CD4-positive, alpha-beta T cell treated with Interleukin-2 at 100 ng/mL for 4 hours (primary cell): ENCODE measurements at places on chromosomes 4 and X.

DNA sequence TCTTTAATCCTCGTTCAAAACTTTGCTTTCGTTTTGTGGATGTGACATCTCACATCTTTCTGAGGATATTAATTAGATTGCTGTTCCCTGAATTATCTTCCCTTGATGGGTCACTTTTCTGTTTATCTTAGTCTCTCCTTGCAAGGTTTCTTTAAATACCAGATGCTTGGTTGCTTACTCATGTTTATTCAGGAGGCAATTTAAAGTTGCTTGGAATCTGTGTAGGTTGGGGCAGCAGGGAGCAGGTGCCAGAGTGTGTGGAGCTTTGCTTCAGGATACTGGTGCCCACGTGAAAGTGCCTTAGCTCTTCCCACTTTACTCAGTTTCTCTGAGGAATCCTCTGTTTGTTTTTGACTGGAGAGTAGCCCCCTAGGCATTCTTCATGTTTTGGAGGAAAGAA, 24.0 kb downstream of the ANAPC4 start:
- no peak for DNase-seq

DNA sequence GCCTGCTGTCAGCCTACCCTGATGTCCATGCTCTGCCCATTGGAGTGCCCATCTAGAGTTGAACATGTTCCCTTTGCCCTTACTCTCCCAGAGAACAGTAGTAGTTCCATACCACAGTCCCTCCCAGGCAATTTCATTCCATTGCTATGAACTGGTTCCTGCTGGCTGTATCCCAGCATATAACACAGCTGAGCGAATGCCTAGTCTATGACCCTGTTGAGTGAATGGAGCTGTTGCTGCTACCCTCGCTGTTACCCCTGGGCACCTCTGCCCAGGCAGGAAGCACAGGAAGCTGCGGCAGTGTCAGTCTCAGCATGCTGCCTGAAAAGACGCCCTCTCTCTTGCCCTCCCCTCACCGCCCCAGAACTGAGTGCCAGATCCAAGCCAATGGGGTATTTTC, 73.3 kb downstream of the SOX3 start:
- no peak for DNase-seq

GRCh38 chr4:57668621-57669020, 558.4 kb upstream of the IGFBP7 start:
- no peak for DNase-seq

GRCh38 chr4:22625311-22625710, 67.4 kb upstream of the GBA3 start:
- no peak for DNase-seq

- DNase-seq: no peak
These were observed 43.3 kb upstream of the AGA start for GRCh38 chr4:177485528-177485927.

DNA sequence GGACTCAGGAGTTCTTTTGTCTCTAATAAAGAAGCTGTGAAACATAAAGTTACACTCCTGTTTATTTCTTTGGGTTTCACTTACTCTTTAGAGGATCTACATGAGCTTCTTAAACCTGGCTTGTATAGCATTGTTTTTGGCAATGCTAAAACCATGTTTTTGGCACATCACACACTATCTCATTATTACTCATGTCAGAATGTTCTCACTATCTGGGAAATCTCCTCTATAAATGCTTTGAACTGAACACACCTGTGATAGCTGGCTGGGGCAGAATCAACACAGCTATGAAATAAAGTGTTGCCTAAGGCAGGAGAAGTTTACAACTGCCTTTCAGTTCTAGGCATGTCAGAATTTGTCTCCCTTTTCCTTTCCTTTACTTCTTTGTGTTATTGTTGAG, 52.6 kb downstream of the SULT1B1 start:
- DNase-seq: no peak

DNA sequence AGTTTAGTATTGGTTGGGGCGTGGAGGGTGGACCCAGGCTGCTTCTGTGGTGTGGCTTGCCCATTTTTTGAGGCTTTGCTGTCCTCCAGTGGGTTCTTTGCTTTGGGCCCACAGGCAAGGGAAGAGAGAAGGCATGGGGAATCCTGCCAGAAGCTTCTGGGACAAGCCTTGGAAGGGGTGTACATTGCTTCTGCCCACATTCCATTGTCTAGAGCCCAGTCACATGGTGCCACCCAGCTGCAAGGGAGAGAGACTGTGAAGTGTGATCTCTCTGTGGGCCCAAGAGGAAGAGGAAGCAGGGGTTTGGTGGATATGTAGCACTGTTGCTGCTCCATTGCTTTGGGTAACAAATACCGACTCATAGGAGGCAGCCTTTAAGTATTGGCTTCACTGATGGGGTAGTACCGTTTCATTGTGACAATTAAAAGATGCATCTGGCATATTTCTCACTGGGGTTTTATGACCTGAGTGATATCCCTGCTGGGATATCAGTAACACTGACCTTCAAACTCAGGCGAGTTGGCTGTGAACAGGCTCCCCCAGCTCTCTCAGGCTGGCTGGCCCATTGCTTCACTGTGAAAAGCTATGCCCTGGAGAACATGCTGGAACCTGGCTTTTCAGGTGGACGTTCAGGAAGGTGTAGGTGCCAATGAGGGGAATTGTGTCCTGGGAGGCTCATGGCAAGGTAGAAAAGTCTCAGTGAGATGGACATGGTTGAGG, 85.9 kb downstream of the CLDN34 start:
- DNase-seq: no peak

DNA sequence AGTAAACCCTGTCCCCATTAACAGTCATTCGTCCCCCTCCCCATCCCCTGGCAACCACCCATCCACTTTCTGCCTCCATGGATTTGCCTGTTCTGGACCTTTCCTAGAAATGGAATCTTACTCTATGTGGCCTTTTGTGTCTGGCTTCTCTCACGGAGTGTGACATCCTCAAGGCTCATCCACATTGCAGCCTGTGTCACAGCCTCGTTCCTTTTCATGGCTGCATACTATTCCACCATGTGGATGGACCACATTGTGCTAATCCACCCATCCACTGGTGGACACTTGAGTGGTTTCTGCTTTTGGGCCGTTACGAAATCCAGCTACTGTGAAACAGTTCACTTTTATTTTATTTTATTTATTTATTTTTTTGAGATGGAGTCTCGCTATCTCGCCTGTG, 8.1 kb upstream of the PPP2R3B start:
- no peak for DNase-seq

- DNase-seq: no peak
These were observed 105.4 kb downstream of the FBXW7 start for GRCh38 chr4:152430507-152430906.

DNA sequence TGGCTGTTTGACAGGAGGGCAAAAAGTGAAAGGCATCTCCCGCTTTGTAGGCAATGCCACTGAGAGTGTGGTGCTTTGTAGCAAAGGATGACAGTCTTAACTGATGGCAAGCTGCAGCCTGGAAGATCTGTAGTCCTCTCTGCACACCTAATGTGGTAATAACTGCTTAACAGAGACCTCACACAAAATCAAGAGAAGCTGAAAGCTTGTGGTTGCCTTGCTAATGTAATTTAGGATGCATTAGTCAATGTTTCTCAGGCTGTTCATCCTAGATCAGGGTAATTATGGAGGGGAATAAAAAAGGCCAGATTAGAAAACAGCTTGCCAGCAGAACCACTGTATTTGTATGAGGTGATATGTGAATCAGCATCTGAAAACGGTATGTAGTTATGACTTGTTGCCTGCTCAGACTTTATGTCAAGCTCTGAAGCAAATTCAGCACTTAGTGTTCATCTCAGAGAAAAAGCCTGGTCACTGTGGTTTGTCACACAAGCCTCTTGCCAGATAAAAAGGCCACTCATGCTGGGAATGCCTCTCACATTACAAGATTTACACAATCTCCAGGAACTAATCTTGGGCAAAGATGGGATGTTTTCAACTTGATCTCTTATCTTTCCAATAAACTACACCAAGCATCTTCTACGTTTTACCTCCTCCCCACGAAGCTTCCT, 130.8 kb downstream of the ENOX2 start:
- no peak for DNase-seq

DNA sequence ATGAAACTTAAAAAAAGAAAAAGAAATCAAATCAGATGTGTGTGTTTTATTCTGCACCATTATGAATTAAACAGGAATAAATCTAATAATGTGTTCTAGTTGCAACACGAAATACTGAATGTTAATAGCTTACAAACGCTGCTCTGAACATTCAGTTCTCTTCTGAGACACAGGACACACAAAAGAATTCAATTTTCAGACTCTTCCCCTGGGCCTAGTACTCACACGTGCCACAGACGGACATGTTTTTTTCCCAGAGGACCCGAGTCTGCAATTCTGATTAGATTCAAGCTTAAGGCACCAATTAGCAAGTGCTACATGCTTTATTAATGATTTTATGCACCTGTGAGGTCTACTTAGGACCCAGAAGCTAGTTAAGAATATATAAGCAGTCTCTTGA, 20.5 kb downstream of the C4orf54 start:
- no peak for DNase-seq

- DNase-seq: peak; percentile 54
These were observed 32.5 kb downstream of the HMGB2 start for GRCh38 chr4:173301518-173302201.

GRCh38 chr4:150714462-150715438, 132.8 kb downstream of the MAB21L2 start:
- no peak for DNase-seq

DNA sequence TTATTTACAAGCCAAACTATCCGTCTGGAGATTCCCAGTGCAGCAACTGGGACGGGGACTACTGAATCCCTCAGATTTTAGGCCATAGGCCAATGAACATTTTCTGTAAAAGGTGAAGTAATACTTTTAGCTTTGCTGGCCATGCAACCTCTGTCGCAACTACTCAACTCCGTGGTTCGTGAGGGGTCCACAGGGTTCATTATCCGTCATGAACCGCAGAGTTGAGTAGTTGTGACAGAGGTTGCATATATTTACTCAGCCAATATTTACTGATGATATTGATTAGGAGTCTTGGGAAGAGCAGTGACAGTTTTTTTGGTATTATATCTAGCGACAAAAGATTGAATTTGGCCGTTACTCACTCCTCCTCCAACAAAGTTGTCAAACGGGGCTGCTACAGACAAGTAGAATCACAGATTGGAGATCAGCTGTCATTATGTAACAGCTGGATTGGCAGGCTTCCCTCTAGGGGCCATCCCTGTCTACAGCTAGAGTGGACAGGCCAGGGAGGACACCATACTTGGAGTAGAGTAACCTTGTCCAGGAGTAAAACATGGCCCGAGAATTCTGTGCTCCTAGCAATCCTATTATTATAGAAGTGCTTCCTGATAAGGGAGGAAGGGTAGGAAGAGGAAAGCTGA, 37.2 kb upstream of the CD38 start:
- no peak for DNase-seq

GRCh38 chr4:147535124-147535523, 54.2 kb downstream of the EDNRA start:
- no peak for DNase-seq

GRCh38 chr4:48827622-48828021, 3.3 kb upstream of the OCIAD1 start:
- DNase-seq: no peak

DNA sequence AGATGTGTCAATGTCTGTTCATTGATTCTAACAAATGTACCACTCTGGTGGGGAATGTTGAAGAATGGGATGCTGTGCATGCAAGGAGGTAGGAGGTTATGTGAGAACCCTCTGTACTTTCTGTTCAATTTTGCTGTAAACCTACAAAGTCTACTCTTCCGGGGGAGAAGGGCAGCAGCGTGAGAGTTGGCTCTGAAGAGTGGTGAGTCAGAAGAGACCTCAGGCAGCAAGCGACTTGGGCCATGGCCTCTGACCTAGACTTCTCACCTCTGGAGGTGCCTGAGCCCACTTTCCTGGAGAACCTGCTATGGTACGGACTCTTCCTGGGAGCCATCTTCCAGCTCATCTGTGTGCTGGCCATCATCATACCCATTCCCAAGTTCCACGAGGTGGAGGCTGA, 26.7 kb downstream of the MANBA start:
- no peak for DNase-seq
